ENCODE measurements at places on chromosomes 3 and 15.
A peak's percentile ranks its signal among the peaks of the same experiment; 100 is the strongest.

- DNase-seq: no peak
- H3K36me3 ChIP-seq: no peaks in the 10 kb centered on the region
- H3K4me3 ChIP-seq: no peak overlapping the region
- H3K4me1 ChIP-seq: 0 out of 2 replicates have a peak, but pooled peaks cover 2% of the 10 kb centered on the region
- H3K27ac ChIP-seq: no peak overlapping the region
- H3K27me3 ChIP-seq: no peaks in the 10 kb centered on the region
Observed at GRCh38 chr3:35648347-35648746, 9.0 kb downstream of the ARPP21 start.

DNA sequence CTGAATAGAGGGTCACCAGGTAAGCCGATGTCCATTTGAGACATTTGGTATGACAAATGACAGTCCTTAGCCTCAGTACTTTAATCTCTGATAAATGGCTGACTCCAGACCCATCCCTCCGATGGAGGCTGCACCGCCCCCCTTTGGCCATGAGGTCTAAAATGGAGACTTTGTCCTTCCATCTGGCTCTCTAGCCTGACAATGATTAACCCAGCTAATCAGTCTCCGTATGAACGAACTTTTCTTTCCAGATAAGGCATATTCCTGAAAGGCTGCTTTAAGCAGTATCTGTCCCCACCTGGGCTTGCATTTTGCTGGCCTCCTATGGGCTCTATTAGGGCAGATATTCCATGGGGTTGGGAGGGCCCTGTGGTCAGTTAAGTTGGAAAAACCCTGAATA is 10.8 kb upstream of the MYZAP start:
- H3K4me3 ChIP-seq: no peak overlapping the region
- H3K27me3 ChIP-seq: peaks cover 3% of the 10 kb centered on the region
- DNase-seq: no peak
- no peaks in the 10 kb centered on the region for H3K36me3 ChIP-seq

GRCh38 chr3:101720851-101721840 is 3.3 kb upstream of the CEP97 start:
- no peak overlapping the region for H3K4me3 ChIP-seq
- no peaks in the 10 kb centered on the region for H3K27me3 ChIP-seq
- H3K4me1 ChIP-seq: peaks cover 7% of the 10 kb centered on the region
- DNase-seq: no peak

DNA sequence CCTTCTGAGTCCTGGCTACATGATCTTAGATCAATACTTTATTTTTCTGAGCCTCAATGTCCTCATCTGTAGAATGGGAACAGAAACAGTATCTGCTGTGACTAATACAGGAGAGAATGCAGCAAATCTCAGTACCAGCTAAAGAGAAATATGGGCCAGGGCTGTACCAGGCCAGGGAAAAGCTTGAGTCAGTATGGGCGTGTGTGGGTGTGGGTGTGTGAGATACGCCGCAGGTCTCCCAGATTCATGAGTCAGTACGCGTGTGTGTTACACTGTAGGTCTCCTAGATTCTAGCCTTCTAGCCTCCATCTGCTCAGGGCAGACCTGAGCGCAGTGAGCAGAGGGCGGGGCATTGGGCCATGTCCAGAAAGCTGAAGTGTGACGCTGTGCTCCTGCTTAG is 15.2 kb downstream of the GNAI2 start:
- H3K36me3 ChIP-seq: peaks cover 13% of the 10 kb centered on the region
- peaks cover 23% of the 10 kb centered on the region for H3K4me1 ChIP-seq
- no peak for DNase-seq
- H3K4me3 ChIP-seq: no peak overlapping the region
- H3K27ac ChIP-seq: peak overlapping the region; percentile 31

GRCh38 chr15:64845831-64846595 is 4.3 kb downstream of the PLEKHO2 start:
- peaks cover 59% of the 10 kb centered on the region for H3K4me1 ChIP-seq
- no peak for DNase-seq
- H3K27me3 ChIP-seq: no peaks in the 10 kb centered on the region

DNA sequence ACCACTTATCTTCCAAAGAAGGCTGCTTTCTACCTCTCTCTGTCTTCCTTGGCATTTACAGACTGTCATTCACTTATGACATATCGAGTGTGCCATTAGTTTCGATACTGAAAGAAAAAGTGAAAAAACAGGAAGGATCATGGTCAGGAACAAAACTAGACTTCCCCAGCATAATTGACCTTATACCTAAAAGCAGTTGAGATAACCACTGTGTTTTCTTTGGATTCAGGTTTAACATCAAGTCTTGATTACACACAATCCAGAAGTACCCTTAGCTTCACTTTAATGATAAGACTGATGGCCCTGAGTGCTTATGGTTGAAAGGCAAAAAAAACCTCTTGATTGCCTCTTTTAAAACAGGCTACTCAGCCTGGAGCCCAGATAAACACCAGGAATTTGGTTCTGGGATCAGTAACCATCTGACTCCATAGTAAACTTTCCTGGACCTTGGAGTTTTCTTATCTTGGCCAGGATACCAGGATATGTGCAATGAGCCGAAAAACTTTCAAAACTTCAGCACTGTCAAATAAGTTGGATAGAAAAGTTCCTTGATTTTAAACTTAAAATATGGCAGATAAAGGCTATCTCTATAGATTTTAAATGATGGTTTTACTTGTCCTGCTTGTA is 5.0 kb upstream of the UACA start:
- no peak overlapping the region for H3K27ac ChIP-seq
- H3K4me3 ChIP-seq: no peak overlapping the region
- DNase-seq: no peak
- H3K27me3 ChIP-seq: no peaks in the 10 kb centered on the region

DNA sequence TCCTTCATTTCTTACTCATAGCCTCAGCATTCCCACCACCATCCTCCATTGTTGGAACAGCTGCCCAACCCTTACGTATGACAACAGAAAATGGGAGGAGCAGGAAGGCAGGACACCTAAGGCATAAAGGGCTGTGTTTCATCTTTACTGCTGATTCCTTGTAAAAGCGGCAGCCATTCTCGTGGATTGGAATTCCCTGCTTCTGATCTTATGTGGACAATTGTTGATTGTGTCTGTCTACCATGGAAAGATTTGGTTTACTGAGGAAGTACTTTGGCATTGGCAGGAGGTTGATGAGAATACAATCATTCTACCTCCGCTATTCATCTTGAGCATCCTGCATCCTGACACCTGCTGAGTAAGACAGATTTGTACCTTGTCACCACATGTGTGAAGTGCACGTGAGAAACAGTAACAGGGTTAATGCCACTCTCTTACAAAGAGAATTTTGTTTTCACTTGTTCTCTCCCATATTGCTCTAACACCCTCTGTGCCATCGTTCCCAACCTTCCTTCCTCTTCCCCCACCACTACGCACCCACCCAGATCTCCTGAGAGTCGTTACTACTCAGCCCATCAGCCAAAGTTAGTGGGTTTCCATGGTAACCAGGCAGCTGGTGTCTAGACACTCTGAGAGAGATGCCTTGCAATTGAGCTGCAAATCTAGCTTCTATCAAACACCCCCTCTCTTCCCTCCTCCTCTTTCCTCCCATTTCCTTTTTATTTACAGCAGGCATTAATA is 75.7 kb downstream of the GAP43 start:
- peaks cover 13% of the 10 kb centered on the region for H3K4me1 ChIP-seq
- peak; percentile 53 for DNase-seq
- H3K4me3 ChIP-seq: no peak overlapping the region
- peak overlapping the region; percentile 29 for H3K27ac ChIP-seq
- H3K27me3 ChIP-seq: no peaks in the 10 kb centered on the region
- no peaks in the 10 kb centered on the region for H3K36me3 ChIP-seq

- H3K4me1 ChIP-seq: peaks cover 81% of the 10 kb centered on the region
- no peaks in the 10 kb centered on the region for H3K27me3 ChIP-seq
- H3K27ac ChIP-seq: peak overlapping the region; percentile 54
- H3K4me3 ChIP-seq: no peak overlapping the region
Observed at GRCh38 chr15:43930556-43930955, 103.8 kb downstream of the WDR76 start.

GRCh38 chr3:197804511-197804910 is 13.5 kb downstream of the LRCH3 start:
- DNase-seq: no peak
- H3K4me1 ChIP-seq: peaks cover 26% of the 10 kb centered on the region
- H3K36me3 ChIP-seq: peaks cover 3% of the 10 kb centered on the region
- no peak overlapping the region for H3K4me3 ChIP-seq

DNA sequence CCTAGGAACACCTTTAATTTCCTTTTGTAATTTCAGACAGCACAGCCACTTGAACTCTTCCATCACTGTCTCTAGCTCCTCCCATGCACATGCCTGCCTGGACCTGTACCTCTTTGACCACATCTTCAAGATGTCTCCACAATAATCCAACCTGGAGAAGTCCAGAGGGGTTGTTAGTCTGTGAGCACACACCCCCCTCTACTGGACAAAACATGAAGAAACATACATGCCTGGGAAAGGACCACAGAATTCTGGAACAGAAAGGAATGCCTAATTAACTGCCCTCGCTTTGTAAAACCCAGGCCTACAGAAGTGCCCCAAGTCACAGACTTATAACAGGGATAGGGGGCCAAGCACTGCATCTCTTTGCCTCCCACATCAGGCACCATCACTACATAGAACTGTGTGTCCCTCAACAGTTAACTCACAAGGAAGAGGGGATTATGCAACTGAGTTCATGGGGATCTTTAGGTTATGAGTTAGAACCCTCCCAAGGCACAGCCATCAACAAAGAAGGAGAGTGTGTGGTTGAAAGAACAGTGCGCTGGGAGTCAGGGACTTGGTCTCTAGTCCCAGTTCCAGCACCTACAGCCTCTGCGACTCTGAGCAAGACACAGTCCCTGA is 61.7 kb downstream of the FMN1 start:
- no peak for DNase-seq
- no peak overlapping the region for H3K27ac ChIP-seq
- H3K4me1 ChIP-seq: peaks cover 11% of the 10 kb centered on the region
- no peak overlapping the region for H3K4me3 ChIP-seq
- H3K27me3 ChIP-seq: peaks cover 2% of the 10 kb centered on the region

DNA sequence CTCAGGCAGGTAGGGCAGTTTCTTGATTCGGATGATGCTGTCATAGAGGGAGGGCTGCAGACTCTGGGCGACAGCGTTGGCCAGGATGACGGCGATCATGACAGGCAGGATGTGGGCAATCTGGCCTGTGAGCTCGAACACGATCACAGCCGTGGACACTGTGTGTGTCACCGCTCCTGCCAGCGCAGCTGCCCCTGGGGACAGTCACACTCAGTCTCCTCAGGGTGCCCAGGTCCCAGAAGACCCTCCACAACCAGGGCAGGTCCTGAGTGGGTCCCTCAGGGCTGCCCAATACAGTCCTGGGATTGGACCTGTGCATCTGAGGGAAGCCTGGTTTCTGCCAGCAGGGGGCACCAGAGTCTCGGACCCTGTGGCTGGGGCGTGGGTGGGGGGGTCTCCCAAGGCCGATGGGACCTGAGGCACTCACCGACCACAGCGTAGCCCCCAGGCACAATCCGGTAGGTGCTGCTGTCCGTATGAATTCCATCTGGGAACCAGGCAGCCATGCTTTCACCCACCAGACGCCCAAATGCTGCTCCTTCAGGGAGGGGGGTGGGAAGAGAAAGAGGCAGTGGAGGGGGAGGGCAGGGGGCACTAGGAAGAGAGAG is 7.2 kb downstream of the CLCN2 start:
- peaks cover 12% of the 10 kb centered on the region for H3K4me1 ChIP-seq
- peak; percentile 74 for DNase-seq
- no peaks in the 10 kb centered on the region for H3K27me3 ChIP-seq

DNA sequence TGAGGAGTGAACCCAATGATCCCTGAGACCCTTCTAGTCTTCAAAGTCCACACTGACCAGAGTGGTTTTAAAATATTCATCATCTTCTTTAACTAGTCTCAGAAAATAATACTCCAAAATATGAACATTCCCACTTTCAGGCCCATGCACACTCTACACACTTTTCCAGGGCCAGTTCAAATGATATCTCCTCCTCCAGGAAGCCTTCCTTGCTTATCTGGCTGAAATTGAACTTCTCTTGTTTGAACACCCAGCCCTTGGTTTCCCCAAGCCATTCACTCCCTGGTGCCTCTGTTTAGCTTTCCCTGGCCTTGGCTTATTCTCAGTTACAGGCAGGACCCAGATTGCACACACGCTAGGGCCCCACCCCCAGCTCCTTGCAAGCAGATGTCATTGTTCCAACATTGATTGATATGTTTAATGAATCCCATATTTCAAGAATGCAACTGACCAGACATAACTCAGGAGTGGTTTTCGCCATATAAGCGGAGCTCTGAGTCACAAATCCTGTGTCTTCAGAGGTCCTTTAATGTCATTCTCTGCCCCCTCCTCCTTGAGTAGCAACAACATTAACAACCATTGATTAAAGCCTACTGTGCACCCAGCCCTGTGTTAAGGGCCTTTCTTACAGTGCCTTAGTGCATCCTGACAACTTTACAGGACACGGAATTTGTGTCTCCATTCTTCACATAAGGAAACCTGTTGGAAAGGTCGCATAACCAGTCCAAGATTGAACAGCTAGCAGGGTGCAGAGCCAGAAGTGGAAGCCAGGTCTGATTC is 2.1 kb downstream of the ITGA11 start:
- H3K36me3 ChIP-seq: no peaks in the 10 kb centered on the region
- H3K4me3 ChIP-seq: no peak overlapping the region
- H3K4me1 ChIP-seq: peaks cover 13% of the 10 kb centered on the region
- H3K27ac ChIP-seq: no peak overlapping the region
- DNase-seq: no peak

GRCh38 chr3:170429050-170429449 is 10.4 kb downstream of the CLDN11 start:
- no peak overlapping the region for H3K4me3 ChIP-seq
- no peak overlapping the region for H3K27ac ChIP-seq
- no peak for DNase-seq
- H3K36me3 ChIP-seq: peaks cover 5% of the 10 kb centered on the region
- no peaks in the 10 kb centered on the region for H3K27me3 ChIP-seq

DNA sequence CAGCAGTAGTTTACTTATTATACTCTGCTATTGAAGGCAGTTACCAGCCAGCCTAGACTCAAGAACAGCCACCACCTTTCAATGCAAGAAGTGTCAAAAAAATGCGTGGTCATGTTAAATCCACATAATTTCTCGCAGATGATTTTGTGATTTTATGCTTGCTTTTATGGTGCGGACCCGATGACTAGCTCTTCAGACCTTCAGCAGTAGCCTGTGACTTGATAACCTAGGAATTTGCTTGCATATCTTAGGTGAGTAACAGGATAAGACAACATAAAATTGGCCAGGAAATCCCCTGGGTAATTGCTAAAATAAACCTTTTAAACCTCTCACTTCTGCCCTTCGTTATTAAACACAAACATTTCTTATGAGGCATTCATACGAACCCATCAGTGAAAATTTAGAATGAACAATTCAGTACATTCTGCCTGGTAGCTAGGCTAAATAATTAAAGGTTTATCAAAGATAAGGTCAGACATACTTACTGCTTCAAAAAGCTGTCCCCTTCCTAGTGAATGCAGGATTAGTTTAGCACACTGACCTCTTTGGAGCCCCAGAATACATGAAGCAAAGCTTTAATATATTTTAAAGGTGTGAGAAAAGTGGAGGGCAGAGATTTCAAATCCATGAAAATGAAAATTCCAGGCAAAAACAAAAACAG is 798.8 kb downstream of the OTOL1 start:
- no peaks in the 10 kb centered on the region for H3K27me3 ChIP-seq
- DNase-seq: no peak
- no peaks in the 10 kb centered on the region for H3K36me3 ChIP-seq
- peaks cover 5% of the 10 kb centered on the region for H3K4me1 ChIP-seq
- H3K27ac ChIP-seq: no peak overlapping the region

GRCh38 chr3:197989651-197990050 is 29.6 kb downstream of the LMLN start:
- H3K27me3 ChIP-seq: no peaks in the 10 kb centered on the region
- no peak overlapping the region for H3K27ac ChIP-seq
- H3K4me3 ChIP-seq: no peak overlapping the region
- peaks cover 8% of the 10 kb centered on the region for H3K4me1 ChIP-seq

- H3K36me3 ChIP-seq: peaks cover 53% of the 10 kb centered on the region
- H3K4me1 ChIP-seq: peaks cover 21% of the 10 kb centered on the region
- no peaks in the 10 kb centered on the region for H3K27me3 ChIP-seq
- no peak overlapping the region for H3K4me3 ChIP-seq
- no peak for DNase-seq
Observed at GRCh38 chr3:186053954-186054791, 54.7 kb downstream of the ETV5 start.
